Hematopoietic multipotent progenitor cell treated with erythropoietin and hydrocortisone succinate and interleukin-3 and kit ligand, for 6 days (in vitro differentiated cells): ENCODE measurements at places on chromosomes 5 and 9.

DNA sequence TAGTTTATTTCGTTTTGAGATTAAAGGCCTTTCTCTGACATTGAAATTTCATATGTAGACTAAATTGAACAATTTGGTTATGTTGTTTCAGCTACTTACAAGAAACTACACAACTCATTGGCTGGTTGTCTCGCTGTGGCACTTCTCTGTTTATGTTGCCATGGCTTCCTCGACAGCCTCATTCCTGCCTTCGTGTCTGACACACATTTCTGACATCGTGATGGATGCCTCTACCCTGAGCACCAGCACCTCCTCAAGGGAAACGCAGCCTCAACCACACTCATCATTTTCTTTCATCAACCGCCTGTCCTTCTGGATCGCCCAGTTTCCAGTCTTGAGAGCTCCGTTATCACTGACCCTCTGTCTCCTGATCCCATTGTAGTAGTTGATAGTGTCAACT is 562.8 kb downstream of the PDE4D start:
- DNase-seq = no peak

- DNase-seq = no peak
Measured at GRCh38 chr5:75640395-75640794, 29.1 kb downstream of the ANKDD1B start.

DNA sequence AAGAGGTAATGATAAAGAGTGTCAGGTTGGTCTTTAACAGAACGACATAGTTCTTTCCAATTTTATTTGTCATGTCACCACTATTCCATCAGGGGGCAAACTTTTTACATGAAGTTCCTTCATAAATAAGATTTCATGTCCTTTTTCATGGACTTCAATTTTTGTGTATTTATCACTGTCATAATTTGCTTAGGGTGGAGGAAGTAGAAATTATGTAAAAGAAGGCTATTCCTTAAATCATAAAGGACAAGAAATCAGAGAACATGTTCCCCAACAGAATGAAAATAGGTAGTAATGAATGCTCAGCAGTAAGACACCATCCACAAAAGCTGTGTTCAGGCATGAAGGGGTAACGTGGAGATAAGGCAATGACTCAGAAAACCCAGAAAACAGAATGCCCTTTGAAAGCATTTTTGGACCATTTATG is 72.7 kb downstream of the ZFAND5 start:
- DNase-seq = peak; percentile 71

GRCh38 chr5:35229076-35230037 is 930 bp downstream of the PRLR start:
- DNase-seq = peak; percentile 1

DNA sequence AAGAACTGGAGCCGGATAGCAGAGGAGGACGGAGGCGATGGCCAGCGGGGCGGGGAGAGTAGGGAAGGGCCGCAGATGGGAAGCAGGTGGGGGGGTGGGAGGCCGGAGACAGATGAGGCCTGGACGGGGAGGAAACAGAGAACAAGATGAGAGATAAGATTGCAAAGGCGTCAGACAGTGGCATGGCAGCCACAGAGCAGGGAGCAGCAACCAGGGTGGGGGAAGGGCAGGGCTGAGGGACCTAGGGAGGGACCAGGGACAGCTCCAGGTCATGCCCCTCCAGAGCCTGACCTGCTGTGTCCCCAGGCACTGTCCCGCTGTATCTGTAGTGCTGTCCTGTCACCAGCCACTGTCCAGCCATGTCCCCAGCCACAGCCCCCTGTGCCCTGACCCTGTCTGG is 49.6 kb upstream of the LMX1B start:
- DNase-seq = peak; percentile 67

GRCh38 chr5:15691521-15691920 is 191.5 kb downstream of the FBXL7 start:
- no peak for DNase-seq
